Lung (tissue), 17 donors: ENCODE measurements at places on chromosomes 13 and 19. TPM values are rescaled to one million over a fixed set of nuclear protein-coding genes. Genes with fewer than 3 reads are reported as not detected.

SHANK1 gene
- total RNA-seq, result 0.15 TPM

DNA sequence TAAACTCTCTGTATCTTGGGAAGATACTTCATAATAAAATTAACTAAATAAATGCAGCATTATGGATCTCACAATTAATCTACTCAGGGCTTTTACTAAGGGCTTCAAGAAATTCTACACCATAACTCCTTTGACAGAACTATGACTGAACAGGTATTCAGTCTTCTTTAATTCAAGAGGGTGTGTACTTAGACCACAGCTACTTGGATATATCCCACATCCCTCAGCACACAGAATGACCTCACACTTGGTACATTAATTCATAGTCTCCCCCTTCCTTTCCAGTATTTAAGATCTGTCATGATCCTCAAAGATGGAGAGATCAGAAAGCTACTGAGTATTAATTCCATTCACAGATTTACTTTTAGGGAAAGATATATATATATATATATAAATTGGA lies 11.6 kb downstream of the DIAPH3 start:
- no peaks in the 10 kb centered on the region for H3K27me3 ChIP-seq
- no peak for DNase-seq
- no peaks in the 10 kb centered on the region for H3K36me3 ChIP-seq
- H3K27ac ChIP-seq, result no peak overlapping the region

DNA sequence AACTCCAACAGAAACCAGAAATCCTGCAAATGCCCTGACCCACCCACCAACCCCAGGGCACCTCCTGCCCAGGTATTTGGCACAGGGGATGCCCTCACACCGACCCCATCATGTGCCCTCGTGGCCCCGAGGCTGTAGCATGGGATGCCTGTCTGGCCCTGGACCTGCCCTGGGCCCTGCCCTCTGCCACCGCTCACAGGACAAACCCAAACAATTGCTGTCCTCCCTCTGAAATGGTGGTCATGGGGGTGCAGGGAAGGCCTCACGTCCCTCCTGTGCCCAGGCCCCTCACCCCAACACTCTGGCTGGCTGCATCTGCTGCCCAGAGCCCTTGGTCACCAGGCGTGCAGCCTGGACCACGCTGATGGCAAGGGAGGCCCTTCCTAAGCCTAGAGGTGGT lies 2.1 kb upstream of the ZNF181 start:
- H3K27me3 ChIP-seq, result no peaks in the 10 kb centered on the region
- H3K27ac ChIP-seq, result no peak overlapping the region
- H3K4me1 ChIP-seq, result peaks cover 11% of the 10 kb centered on the region

- H3K36me3 ChIP-seq, result no peaks in the 10 kb centered on the region
- DNase-seq, result no peak
- no peaks in the 10 kb centered on the region for H3K4me1 ChIP-seq
- H3K4me3 ChIP-seq, result no peak overlapping the region
- no peaks in the 10 kb centered on the region for H3K27me3 ChIP-seq
Observed at GRCh38 chr13:47426126-47426849, 529.4 kb upstream of the HTR2A start.

DNA sequence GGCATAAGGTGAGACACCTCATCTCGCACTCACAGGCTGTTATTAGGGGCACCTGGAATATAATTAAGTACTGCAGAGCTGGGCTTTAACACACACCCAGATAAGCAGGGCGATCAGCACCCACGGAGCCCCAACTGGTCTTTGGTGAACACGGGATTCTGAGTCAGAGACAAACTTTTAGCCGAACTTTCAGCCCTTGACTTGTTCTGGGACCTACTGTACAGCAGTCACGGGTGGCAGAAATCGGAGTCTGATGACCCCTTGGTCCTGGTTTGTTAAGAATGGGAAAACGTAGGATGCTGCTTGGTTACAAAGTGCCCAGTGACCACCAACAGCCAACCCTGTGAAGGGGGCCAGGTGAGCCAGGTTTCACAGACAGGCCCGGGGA lies 9.0 kb downstream of the SH3GL1 start:
- DNase-seq, result no peak
- H3K36me3 ChIP-seq, result peaks cover 6% of the 10 kb centered on the region
- H3K4me3 ChIP-seq, result no peak overlapping the region
- peaks cover 42% of the 10 kb centered on the region for H3K4me1 ChIP-seq
- H3K27ac ChIP-seq, result no peak overlapping the region
- no peaks in the 10 kb centered on the region for H3K27me3 ChIP-seq

GRCh38 chr19:38893341-38893771 lies 6.1 kb downstream of the SIRT2 start:
- no peak overlapping the region for H3K4me3 ChIP-seq
- H3K27me3 ChIP-seq, result no peaks in the 10 kb centered on the region
- H3K27ac ChIP-seq, result no peak overlapping the region
- no peak for DNase-seq

DNA sequence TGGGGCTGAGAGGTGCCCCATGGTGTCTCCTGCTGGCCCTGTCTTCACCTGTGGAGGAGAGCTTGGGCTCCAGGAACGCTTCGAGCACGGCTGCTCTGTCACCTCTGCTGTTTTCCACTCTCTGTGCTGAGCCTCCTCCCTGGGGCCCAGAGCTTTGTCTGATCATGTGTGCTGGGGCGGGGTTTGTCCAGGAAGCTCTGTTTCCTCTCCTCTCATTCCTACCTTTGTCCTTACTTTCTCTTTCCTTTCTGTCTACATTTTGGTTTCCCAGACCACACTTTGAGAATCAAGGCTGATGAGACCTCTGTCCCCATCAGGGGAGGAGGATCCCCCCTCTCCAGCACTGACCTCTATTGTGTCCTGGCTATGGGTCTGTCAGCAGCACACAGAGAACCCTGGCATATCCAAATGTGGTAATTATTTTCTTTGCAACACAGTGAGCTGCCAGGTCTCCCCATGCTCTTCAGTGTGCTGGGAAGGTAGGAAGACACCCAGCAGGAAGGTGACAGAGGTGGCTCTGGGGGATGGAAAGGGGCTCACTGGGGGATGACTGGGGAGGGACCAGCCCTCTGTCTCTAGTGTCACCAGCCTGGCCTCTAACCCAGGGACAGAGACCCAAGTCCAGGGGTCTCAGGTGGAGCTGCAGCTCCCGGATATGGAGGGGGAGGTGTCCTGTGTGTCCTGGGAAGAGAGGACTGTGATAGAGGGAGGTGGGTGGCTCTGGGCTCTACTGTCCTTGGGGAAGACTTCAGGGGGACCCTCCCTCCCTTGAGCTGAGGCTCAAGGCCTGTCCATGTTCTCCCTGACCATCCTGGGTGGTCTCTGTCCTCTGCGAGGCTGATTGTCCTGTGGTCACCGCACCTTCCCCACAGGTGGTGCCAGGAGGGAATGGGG lies at the start of gene CEACAM1:
CEACAM1 (minus strand) TSS at position 128 of the 894 bp plus-strand sequence; CDS start at position 21, 107 bp downstream.
- H3K27me3 ChIP-seq, result no peaks in the 10 kb centered on the region
- no peak within 1 kb of the TSS for H3K4me3 ChIP-seq
- H3K36me3 ChIP-seq, result no peaks in the 10 kb centered on the region
- no peak within 1 kb of the TSS for H3K27ac ChIP-seq
- DNase-seq, result peak; percentile 18

DNA sequence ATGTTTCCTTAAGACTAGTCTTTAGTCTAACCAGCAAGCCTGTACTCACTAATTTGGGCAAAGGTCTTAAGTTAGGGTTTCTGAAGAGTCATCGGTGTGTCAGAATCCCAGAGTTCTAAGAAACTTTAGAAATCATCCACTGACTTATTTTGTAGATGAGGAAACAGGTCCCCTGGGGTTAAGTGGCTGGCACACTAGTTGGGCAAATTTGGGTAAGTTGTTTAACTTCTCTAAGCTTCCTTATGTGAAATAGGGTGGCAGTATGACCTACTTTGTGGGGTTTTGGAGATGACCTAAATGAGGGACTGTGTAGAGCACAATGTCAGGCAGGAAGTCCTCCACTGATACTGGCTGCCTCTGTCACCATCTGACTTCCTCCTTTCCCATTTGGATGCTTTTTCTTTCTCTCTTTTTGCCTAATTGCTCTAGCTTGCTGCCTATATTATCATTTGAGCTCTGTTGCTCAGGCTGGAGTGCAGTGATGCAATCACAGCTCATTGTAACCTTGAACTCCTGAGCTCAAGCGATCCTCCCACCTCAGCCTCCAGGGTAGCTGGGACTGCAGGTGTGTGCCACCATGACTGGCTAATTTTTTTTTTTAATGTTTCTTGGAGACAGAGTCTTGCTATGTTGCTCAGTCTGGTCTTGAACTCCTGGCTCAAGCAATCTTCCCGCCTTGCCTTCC lies 2.3 kb downstream of the ADGRE3 start:
- no peak overlapping the region for H3K4me3 ChIP-seq
- no peaks in the 10 kb centered on the region for H3K27me3 ChIP-seq
- H3K4me1 ChIP-seq, result no peaks in the 10 kb centered on the region
- H3K36me3 ChIP-seq, result no peaks in the 10 kb centered on the region
